ENCODE measurements at places on chromosomes 7 and 10. TPM values are rescaled to one million over a fixed set of nuclear protein-coding genes. Genes with fewer than 3 reads are reported as not detected.

DNA sequence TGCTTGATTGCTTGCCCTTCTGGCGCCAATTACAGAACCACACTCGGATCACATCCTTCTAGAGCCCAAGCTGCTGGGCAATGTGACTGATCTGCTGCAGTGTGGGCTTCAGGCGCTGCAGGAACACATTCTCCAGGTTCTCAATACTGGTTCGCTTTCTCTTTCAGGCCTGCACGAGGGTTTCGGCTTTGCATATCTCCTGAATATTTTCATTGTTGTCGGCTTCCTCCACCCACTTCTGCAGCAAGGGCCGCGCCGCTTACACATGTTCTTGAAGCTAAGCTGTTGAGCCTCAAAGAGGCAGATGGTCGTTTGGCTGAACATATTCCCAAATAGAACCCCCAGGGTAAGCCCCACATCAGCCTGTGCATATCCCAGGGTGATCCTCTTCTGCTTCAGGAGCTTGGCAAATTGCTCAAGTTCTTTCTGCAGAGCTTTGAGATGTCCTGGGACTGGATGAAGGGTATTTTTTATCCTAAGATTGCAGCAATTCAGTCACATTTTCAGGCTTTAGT, 64.6 kb downstream of the HERC4 start:
- H3K27me3 ChIP-seq: no peaks in the 10 kb centered on the region
- no peak overlapping the region for H3K27ac ChIP-seq
- H3K36me3 ChIP-seq: peaks cover 23% of the 10 kb centered on the region
- H3K4me1 ChIP-seq: no peaks in the 10 kb centered on the region

GRCh38 chr10:33073641-33074415, 115.8 kb upstream of the ITGB1 start:
- H3K27ac ChIP-seq: no peak overlapping the region
- DNase-seq: no peak
- H3K36me3 ChIP-seq: no peaks in the 10 kb centered on the region

ITIH5 gene
- not detected for total RNA-seq

FGFR2 gene
- 5.7 TPM for total RNA-seq

CCDC3 gene
- 0.10 TPM for total RNA-seq

CFAP70 gene
- total RNA-seq: 0.10 TPM

Measured in Panc1 (cell line).